ENCODE measurements at places on chromosomes 5 and 9. TPM values are rescaled to one million over a fixed set of nuclear protein-coding genes. Genes with fewer than 3 reads are reported as not detected.

DNA sequence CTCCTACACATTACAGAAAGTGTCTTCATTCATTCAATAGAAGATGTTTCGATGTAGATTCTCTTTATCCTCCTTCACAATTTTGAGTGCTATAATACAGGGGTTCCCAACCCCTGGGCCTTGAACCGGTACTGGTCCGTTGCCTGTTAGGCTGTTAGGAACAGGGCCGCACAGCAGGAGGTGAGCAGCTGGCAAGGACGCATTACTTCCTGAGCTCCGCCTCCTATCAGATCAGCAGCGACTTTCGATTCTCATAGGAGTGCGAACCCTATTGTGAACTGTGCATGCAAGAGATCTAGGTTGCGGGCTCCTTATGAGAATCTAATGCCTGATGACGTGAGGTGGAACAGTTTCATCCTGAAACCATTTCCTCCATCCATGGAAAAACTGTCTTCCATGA is 153.0 kb upstream of the SMC2 start:
- ATAC-seq: no peak

- no peak for ATAC-seq
These were observed 29.5 kb downstream of the RAI14 start for GRCh38 chr5:34685485-34686165.

DNA sequence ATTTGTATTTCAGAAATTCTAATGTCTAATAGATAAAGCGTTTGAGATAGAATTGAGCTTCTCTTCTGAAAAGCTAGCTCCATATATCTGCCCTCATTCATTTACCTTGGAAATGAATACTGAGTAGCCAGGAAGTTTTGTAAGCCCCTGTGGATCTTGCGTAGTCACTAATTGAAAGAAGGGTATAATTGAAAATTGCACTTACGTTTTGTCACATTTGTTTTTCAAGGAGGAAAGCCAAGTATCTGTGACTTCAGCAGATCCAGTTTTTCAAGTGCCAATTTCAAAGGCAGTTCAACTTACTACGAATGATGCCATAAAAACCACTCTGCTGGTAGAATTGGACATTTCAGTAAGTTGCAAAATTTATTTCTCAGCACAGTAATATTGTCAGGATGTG is 14.0 kb downstream of the MTRR start:
- ATAC-seq: no peak

DNA sequence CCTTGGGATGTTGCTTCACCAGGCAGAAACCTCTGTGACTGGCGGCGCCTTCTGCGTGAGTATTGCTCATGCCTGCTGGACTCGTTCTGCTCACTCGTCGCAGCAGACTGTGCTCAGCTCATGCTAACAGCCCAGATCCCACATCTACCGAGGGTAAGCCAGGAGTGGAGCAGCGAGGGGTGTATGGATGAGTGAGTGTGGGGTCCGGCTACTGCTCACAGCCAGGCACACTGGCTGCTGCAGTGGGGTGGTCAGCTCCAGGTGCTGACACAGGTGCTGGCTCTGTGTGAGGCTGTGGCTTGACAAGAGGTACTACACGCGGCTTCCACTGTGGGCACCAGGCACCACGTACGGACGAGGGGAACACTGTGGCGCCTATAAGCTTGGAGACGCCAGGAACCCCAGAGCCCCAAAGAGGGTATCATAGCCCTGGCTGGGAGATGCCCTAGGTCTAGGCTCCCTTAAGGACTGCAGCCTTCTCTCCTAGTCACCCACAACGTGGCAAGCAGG is 47.7 kb upstream of the CDH12 start:
- ATAC-seq: no peak

DNA sequence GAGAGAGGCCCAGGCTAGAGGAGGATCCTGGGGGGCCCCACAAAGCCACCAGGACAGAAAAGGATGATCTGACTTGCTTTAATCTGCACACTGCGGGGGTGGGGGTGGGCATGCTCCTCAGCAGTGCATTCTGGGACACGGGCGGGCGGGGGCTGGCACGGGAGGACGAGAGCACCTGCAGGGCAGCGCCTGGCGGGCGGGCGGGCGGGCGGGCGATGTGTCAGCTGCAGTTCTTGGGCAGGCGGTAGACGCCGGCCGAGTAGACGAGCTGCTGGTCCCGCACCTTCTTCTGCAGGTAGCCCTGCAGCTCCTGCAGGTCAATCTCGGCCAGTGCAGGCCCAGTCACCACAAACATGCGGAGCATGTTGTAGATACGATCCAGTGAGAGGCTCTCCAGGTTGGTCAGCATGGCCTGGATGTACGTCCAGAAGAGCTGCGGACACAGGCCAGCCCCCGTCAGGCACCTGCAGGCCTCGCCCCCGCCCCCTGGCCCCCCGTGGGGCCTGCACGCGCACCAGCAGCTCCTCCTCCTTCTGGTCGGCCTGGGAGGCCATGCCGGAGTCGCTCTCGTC is 3.0 kb upstream of the TMEM210 start:
- no peak for ATAC-seq

DNA sequence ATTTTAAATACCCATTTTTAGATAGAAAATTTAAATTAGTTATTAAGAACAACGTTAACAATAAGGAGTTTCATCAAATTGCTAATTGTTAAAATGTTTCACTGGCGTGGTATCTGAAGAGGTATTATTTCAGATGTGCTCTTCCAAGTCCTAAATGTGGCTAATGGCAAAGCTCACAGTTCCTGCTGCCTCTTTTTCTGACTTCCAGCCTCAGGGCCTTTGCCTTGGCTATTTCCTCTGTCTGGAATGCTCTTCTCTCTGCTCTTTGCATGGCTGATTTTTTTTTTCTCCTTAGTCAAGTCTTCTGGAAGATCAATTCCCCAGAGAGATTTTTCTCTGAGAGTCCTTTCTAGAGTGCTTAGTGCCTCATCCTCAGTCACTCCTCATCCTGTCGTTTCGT is 9.6 kb upstream of the SSBP2 start:
- ATAC-seq: no peak

- ATAC-seq: peak; percentile 50
These were observed 17.5 kb downstream of the ADRA1B start for GRCh38 chr5:159933531-159934485.

GRCh38 chr5:33827018-33827707 is 64.6 kb downstream of the ADAMTS12 start:
- no peak for ATAC-seq

- ATAC-seq: no peak
These were observed 19.9 kb downstream of the IFNW1 start for GRCh38 chr9:21121595-21122251.

Gene NUTM2G
- total RNA-seq: not detected

- ATAC-seq: peak; percentile 29
These were observed 63.4 kb downstream of the AUH start for GRCh38 chr9:91298311-91298710.

DNA sequence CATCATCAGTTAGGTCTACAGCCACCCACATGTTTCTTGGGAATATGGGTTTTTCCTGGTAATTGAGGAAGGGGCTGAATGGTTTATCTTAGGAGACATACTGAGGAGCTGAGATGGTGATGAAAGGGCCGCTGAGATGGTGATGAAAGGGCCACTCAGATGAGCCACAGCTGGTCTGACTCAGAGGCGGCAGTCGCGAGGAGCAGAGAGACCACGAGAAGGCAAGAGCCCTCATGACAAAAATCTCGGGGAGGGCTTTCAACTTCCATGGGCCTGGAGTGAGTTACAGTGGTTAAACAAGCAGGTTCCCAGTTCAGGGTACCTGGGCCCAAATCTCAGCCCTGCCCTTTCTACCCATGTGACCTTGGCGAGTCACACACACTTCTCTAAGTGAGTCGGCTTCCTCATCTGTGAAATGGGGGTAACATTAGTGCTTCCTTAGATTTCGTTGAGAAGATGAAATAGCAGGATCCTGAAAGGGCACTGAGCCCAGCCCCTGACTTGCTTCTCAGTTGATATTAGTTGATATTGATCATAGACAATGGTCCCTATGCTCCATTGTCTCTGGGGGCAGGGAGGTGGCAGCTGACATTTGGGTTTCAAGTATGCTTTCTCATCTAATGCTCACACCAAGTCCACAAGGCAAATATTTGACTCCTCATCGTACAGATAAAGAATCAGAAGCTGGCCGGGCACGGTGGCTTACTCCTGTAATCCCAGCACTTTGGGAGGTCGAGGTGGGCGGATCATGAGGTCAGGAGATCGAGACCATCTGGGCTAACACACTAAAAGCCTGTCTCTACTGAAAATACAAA is 169.5 kb downstream of the RGS3 start:
- ATAC-seq: no peak

GRCh38 chr9:126750941-126751725 is 53.7 kb upstream of the ZBTB43 start:
- no peak for ATAC-seq

- no peak for ATAC-seq
These were observed 5.0 kb downstream of the DIPK1B start for GRCh38 chr9:136717399-136717798.

Gene SPAAR
- 3.5 TPM for total RNA-seq

- no peak for ATAC-seq
These were observed 143.9 kb downstream of the C9orf50 start for GRCh38 chr9:129476821-129477611.

Gene TBC1D2
- total RNA-seq: 9.8 TPM

DNA sequence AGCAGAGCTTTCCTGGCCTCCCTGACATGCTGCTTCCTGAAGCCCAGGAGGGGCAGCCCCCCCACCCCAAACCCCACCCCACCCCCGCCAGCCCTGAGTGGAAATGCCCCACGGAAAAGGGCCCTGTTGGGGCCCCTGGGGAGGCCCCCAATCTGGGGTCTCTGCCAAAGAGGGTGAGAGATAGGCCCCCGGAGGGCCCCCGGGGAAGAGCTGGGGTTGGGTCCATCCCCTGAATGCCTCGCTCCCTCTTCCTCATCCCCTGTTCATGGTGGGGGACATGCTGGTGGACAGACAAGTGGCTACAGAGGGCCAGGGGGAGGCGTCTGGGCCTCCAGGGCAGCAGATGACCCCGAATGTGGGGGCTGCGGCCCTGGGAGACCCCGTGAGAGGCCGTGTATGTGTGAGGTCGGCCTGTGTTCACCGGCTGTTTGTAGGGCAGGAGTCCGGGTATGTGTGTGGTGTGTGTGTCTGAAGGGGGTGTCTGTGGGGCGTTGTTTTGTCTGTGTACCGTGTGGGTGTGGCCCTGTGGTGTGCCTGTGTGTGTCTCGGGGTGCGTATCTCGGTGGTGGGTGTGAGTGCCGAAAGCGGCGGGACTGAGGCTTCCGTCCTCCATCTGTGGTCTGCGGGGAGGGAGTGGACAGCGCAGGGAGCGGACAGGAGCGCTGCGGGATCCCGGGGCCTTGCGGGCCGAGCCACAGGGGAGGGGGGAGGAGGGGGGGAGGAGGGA is 11.3 kb downstream of the C9orf50 start:
- ATAC-seq: peak; percentile 5

Gene DBH
- total RNA-seq: not detected

Gene CCNO
- total RNA-seq: not detected

GRCh38 chr9:2874001-2874750 is 30.3 kb upstream of the PUM3 start:
- no peak for ATAC-seq

Gene MEIKIN
- total RNA-seq: 0.66 TPM

DNA sequence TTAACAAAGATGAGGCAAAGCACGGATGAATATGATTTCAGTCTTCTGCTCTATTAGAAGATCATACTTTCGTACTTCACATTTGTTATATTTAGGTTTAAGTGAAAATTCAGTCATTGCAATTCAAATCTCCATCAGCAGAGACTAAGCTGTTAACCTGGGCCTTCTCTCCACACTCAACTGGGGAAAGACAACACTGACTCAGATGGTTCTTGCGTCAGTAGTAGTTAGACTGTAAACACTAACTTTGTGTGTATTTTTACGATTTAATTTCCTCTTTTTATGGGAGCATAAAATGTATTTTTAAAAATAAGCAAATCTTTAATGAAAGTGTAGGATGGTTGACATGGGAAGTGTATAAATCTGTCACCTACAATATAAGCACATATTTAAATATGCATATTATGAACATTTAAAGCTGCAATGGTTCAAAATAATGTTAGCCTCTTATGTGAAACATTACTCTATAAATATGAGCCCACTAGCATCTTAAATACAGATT is 42.7 kb upstream of the ZNF608 start:
- no peak for ATAC-seq

- peak; percentile 70 for ATAC-seq
These were observed 148.2 kb downstream of the GIN1 start for GRCh38 chr5:102971676-102972293.

- no peak for ATAC-seq
These were observed 9.4 kb downstream of the SLC38A9 start for GRCh38 chr5:55702598-55703345.

DNA sequence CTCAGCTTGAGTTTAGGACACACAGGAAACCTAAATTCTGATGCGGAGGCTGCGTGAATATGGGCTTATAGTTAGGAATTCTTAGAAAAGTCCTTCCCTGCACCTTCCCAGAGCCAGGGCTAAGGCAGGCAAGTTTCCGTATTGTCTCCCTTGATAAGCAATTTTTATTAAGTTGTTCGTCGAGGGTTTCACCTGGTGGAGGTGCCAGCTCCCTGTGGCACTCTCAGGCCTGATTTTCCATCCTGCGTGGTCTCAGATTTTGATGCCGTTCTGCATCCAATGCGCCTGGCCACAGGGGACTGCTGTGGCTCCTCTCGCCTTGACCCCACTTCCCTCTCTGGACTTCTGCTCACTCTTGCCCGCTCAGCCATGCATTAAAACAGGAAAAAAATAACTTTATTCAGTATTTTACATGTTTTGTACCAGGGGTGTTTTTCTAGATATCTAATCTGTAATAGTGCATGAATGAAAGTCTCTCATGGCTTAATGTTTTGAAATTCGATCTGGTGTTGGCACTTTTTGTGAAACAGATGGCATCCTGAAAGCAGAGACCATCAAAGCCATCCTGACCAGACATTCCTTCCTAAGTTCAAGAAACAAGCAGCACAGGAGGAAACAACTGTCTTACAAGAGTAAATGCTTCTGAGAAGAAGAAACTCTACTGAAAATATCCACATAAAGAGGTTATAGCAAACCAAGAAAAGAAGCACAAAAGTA is 50.7 kb downstream of the TRIP13 start:
- no peak for ATAC-seq
